Stimulated activated CD4-positive, alpha-beta T cell treated with anti-CD3 and anti-CD28 coated beads, Interleukin-4, amount 100 ng/mL, for 1 hour (primary cell): ENCODE measurements at places on chromosomes 11 and 22.

- DNase-seq: no peak
Measured at GRCh38 chr22:49011769-49012648, 815.7 kb downstream of the BRD1 start.

GRCh38 chr11:21169639-21170038, 500.3 kb downstream of the NELL1 start:
- no peak for DNase-seq

DNA sequence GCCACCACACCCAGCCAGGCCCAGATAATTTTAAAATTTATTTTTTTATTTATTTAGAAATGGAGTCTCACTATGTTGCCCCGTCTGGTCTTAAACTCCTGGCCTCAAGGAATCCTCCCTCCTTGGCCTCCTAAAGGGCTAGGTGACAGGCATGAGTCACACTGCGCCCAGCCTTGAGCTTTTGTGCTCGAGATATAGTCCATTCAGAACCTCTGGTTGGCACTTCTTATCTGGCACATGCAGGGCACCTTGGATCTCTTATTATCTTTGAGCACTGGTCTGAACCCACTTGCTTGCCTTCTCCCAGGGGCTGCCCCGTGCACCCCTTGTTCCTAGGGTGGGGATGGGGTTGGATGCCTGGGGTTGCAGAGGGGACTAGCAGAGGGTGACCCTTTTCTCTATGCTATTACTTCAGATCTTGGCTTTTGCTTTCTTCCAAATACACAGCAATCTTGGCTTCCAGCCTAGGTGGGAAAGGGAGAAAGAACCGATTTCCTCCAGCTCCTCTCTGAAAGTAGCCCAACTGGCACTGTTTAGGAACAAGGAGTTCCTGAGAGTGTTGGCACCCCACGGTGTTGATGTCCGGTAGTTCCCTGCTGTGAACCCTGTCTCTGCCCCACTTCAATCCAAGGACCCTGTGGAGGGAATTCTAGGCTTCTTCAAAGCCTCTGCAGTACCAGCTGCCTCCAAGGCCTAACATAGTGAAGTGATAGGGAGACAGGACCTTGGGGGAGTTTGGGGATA, 1.3 kb upstream of the SLC3A2 start:
- DNase-seq: no peak

GRCh38 chr11:76621868-76622267, 48.7 kb downstream of the LRRC32 start:
- no peak for DNase-seq

GRCh38 chr11:85829172-85829571, 18.2 kb upstream of the SYTL2 start:
- no peak for DNase-seq

DNA sequence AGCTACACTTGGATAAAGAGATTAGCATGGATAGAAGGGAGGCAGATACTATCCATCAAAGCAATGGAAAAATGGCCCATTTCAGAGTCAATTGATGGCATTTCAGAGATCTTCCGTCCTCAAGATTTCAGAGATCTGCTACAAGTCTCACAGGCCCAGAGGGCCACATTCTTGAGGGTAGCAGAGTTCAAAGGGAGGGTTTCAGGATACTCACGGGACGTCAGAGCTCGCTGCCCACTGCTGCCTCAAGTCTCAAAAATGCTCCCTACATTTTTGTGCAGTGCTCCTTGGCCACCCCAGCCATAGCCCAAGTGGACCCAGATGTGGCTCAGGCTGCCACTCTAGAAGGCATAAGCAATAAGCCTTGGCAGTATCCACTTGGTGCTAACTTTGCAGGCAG, 24.9 kb downstream of the RTL6 start:
- DNase-seq: no peak

DNA sequence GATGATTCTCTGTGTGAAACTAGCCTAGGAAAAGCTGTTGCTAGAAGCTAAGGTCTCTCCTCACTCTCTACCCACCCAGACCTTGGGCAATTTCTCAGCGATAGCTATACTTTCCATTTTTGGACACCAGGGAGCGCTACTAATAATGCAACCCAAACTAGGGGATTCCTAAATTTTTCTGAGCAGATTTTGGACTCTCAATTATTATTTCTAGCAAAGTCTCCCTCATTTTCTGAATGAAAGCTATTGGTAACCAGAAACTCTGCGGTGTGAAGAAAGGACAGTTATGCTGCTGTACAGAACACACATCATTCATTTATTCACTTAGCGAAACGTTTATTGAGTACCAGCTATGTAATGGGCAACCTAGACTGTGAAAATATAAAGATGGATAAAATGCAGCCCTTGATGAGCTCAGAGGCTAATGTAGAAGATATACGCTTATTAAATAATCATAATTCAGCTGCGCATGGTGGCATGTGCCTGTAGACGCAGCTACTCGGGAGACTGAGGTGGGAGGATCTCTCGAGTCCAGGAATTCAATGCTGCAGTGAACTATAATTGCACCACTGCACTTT, 6.1 kb upstream of the STIM1 start:
- no peak for DNase-seq

DNA sequence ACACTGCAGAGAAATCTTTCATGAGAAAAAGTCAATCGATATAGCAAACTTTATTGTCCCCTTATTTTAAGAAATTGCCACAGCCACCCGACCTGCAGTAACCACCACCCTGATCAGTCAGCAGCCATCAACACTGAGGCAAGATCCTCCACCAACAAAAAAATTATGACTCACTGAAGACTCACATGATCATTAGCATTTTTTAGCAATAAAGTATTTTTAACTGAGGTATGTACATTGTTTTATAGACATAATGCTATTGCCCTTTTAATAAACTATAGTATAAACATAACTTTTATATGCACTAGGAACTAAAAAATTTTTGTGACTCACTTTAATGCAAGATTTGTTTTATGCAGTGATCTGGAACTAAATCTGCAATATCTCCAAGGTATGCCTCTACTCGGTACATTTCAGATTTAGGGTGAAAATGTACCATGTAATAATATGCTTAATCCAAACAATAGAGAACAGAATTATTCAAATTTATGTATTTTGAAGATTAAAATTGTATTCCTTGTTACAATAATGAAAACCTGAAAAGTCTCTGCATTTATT, 79.2 kb upstream of the CEP126 start:
- DNase-seq: no peak

DNA sequence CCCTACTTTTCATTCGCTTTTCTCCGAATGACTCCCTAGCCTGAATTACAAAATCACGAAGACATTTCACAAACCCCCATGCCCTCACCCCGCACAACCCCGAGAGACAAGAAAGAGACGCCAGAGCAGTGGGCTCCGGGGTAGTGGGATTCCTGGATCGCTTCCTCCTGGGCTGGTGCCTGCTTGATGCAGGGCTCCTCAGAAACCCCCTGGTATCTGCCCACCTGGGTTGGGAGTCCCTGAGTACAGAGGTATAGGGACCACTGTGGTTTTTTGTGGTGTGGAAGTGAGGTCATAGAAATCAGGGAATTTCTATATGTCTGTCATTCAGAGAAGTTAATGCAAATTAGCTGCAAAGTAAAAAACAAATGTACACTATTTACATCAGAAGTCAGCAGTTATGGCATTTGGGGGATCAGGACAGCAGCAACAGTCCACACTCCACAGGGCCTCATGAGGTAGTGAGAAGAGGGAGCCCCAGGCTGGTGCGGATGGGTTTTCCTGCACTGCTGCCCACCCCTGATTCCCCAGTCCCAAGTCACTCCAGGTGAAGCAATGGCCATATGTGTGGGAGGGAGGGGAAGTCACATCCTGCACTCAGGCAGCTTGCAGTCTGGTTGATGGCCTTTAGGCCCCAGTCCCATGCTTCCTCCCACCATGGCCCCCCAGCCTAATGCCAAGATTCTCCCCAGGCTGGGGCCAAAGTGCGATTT, 39.6 kb downstream of the BUD13 start:
- DNase-seq: no peak

- DNase-seq: no peak
Measured at GRCh38 chr22:38335077-38335476, 17.8 kb upstream of the CSNK1E start.

GRCh38 chr11:108970221-108970991, 305.5 kb downstream of the DDX10 start:
- DNase-seq: no peak

DNA sequence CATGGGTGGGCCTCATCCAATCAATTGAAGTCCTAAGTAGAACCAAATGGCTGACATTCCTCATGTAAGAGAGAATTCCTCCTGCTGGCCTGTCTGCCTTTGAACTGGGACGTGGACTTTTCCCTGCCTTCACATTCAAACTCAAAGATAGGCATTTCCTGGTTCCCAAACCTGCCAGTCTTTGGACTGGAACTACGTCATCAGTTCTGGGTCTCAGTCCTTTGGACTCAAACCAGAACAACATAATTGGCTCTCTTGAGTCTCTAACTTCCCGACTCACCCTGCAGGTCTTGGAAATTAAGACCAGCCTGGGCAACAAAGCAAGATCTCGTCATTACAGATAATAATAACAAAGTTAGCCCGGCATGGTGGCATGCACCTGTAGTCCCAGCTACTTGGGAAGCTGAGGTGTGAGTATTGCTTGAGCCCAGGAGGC, 38.7 kb upstream of the NARS2 start:
- no peak for DNase-seq

DNA sequence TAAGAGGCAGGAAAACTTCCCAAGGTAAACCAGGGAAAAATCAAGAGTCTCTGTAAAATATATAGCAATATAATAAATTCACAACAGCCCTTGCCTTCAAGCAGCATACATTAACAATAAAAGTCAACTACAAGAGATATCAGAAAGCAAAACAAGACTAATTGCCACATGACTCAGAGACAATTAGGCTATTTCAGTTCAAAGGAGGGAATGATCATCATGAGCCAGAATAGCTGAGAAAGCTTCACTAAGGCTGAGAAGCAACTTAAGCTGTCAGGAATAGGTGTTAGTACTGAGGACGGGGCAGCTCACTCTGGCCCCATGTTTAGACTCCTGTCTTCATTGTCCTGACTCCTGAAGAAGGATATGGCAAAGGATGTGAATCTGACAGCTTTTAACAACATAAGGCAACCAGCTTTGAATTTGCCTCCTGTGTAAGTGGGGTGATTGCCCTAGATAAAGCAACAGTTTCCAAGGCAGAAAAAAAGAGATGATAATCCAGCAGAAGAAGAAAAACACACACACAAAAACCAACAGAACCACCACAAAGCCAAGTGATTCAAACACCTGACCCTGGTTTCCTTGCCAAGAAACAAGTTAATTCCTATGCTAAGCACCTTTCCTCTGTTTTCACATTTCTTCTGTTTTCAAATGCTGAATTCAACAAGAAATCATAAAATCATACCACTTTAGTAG, 60.8 kb downstream of the SIK3 start:
- DNase-seq: no peak

GRCh38 chr11:34972366-34972765, 55.9 kb downstream of the PDHX start:
- no peak for DNase-seq

- no peak for DNase-seq
Measured at GRCh38 chr11:122038543-122038942, 77.5 kb downstream of the BLID start.

DNA sequence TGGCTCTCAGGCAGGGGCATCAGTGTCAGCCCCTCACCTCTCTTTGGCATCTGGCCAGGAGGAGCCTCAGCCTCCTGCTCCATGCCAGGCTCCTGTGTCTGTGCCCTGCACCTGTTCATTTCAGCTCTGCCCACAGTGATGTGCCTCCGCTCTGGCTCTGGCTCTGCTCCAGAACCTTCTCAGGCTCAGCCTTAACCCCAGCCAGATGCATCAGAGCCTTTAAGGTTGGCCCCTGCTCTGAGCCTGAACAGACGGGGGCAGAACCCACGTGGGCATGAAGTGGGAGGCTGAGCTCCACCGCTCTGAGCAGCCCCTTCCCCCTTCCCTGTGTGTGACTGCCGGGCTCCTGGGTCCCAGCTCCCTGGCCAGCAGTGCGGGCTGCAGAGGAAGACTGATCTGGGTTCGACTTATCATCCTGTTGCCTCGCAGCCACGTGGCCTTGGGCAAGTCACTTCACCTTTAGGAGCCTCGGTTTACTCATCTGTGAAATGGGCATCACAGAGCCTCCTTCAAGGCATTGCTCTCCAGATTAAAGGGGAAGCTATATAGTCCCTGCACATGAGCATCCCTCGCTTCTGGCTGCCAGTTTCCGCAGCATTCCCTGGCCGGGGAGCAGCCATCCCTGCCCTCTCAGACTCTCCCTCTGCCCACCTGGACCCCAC, 44.7 kb upstream of the RTL6 start:
- no peak for DNase-seq

DNA sequence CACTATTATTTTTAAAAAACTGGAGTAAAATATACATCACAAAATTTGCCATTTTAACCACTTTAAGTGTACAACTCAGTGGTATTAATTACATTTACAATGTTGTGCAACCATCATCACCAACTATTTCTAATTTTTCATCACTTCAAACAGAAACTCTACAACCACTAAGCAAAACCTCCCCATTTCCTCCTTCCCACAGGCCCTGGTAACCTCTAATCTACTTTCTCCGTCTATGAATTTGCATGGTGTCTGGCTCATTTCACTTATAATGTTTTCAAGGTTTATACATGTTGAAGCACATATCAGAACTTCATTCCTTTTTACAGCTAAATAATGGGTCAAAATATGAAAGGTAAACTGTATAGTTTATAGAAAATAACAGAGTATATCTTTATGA, 24.4 kb downstream of the DDI1 start:
- DNase-seq: no peak

- no peak for DNase-seq
Measured at GRCh38 chr11:45857961-45858474, 10.7 kb downstream of the CRY2 start.

DNA sequence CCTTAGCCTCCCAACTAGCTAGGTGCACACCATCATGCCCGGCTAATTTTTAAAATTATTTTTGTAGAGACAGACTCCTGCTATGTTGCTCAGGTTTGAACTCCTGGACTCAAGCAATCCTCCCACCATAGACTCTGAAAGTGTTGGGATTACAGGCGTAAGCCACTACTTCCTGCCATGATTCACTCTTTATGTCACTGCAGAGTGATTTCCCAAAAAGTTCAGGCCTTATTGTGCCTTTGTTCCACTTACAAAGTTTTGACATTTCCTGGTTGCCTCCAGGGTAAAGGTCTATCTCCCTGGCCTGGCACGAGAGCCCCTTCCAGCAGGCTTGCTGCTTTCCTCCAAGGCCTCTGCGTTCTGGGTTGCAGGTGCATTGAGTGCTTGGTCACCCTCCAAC, 44.6 kb upstream of the RIC3 start:
- no peak for DNase-seq

DNA sequence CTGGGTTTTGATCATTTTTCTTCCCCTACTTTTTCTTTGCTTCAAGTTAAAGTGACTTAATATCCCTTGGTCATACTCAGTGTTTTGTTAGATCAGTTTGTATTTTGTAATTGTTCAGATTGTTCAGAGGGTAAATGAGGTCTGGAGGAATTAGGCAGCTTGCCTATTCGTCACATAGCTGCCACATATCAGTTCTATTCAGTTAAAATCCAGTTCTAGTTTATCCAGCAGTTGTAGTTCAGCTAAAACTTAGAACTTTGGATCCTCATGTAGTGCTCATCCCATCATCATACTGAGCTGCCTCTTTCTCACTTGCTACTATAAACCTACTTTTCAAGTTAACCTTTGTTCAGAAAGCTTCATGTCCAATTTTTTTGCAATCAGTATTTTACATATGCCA, 47.1 kb upstream of the DEPDC7 start:
- no peak for DNase-seq
